ENCODE measurements at places on chromosomes 2 and 18.

GRCh38 chr2:103139628-103140268, 377.9 kb downstream of the TMEM182 start:
- no peak for DNase-seq

- no peak for DNase-seq
Measured at GRCh38 chr2:30488012-30488659, 41.1 kb downstream of the LCLAT1 start.

- no peak for DNase-seq
Measured at GRCh38 chr18:59055345-59056032, 84.2 kb upstream of the SEC11C start.

DNA sequence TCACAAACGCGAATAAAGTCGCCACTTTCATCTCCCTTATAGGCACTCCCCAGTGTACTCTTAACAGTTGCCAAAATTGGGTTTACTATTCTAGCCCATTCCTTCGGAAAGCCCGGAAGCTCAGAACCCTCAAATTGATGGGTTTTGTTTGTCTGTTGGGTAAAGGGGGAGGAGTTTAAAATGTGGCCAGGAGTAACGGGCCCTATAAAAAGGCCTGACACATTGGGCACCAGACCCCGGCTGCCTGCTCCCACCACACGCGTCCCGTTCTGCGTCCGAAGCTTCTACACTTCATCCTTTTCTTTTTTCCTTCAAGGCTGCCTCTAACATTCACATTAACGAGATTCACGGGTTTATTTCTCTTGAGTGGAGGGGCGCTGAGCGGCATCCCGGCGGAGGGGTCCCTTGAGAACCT, 837 bp downstream of the NHEJ1 start:
- no peak for DNase-seq

DNA sequence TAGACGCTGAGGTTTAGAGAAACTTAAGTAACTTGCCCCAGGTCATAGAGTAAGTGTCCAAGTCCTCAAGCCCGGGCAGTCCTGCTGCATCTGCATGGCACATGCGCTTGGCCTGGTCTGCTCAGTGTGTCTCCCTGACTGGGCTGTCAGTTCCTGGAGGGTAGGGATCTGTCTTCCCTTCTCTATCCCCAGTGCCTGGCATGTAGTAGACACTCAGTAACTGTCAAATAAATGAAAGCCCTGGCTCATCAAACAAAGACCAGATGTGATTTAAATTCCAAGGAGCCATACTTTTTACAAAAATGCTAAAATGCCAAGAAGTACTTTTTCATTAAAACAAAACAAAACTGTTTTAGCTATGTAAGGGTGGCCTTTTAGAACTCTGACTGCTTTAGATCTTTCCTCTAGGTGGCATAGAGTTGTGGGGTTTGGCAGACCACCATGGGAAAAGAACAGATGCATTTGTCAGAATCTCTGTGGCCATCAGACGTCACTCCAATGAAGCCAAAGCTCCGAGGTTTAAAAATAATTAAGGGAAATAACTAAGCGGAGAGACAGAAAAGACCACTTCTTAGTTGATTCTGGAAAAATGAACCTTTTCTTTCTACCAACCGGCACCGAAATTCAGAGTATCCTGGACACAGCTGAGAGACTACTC, 34.0 kb downstream of the EPAS1 start:
- peak; percentile 40 for DNase-seq

- no peak for DNase-seq
Measured at GRCh38 chr2:98519156-98519555, 74.5 kb downstream of the INPP4A start.

GRCh38 chr18:26738706-26739105, 126.8 kb downstream of the AQP4 start:
- no peak for DNase-seq

DNA sequence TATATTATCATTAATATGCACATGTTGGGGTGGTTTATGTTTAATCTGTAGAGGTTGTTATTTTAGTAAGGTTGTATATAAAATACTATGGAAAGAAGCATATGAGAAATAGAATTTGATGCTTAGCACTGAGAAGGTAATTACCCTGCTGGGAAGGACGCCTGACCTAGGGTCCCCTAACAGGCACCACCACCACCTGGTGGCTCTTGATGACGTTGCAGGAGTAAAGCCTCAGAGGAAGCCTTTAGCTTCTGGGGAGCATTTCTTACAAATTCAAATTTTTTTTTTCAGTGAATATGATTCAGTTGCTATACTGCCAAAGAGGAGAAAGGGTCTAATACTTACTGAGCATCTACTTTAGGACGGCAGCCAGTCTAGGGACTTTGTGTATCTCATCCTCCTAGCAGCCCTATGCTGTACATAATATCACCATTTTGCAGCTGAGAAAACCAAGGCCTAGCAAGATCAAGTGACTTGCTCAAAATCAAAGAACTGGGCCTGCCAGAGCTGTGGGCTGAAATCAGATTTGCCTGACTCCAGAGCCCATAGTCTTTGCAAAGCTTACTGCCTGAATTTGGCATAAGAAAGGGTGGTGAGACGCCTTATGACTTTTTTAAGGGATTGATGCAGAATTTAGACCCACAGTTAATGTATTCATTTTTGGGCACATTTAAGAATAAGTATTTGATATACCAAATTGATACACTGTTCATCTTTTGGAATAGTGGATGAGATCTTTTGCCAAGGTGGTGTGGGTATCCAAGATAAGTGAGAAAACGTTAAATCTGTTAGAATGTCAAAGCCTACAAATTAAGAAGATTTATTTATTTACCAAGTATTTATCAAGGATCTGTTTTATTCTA, 78.8 kb upstream of the GAREM1 start:
- DNase-seq = peak; percentile 44
